Activated T-helper 2 cell treated with anti-CD3 and anti-CD28 coated beads, Interferon-gamma antibody, Interleukin-2, Interleukin-4, amounts not matched to agents 10 μg/mL and 5 μg/mL and 100 μg/mL, durations not matched to agents 14 hours and 24 hours and 36 hours (primary cell): ENCODE measurements at places on chromosomes 5 and 9. TPM values are rescaled to one million over a fixed set of nuclear protein-coding genes. Genes with fewer than 3 reads are reported as not detected.

Gene EMB
- 77.6 and 78.6 TPM in 2 replicates for total RNA-seq

Gene SLC46A2
- not detected in 2 replicates for total RNA-seq

Gene IL3
- 140 and 142 TPM in 2 replicates for total RNA-seq

Gene FGF18
- total RNA-seq: 0.16 TPM in 1 of 2 replicates, not detected in the other

Gene IRGM
- 1.7 and 1.8 TPM in 2 replicates for total RNA-seq

Gene ZNF883
- 0.16 TPM in 1 of 2 replicates, not detected in the other for total RNA-seq

Gene BNC2
- not detected in 2 replicates for total RNA-seq

Gene IFNA16
- not detected in 2 replicates for total RNA-seq

Gene STPG3
- 0.48 TPM in 2 replicates for total RNA-seq

Gene RFESD
- 0.94 and 2.9 TPM in 2 replicates for total RNA-seq

Gene RNF208
- 9.5 and 10.1 TPM in 2 replicates for total RNA-seq

Gene CER1
- not detected in 2 replicates for total RNA-seq

Gene ENTPD2
- not detected in 2 replicates for total RNA-seq

Gene PCDHB11
- not detected in 2 replicates for total RNA-seq

Gene PCDHB12
- not detected in 2 replicates for total RNA-seq

Gene LAMC3
- not detected in 2 replicates for total RNA-seq

Gene NANS
- total RNA-seq: 63.4 and 64.7 TPM in 2 replicates

Gene PCDH1
- not detected in 2 replicates for total RNA-seq

Gene SPAG8
- total RNA-seq: 0.82 and 1.5 TPM in 2 replicates

Gene MTMR12
- 22.7 and 23.5 TPM in 2 replicates for total RNA-seq

Gene C7
- not detected in 2 replicates for total RNA-seq

Gene ADAMTS6
- total RNA-seq: 1.4 and 1.7 TPM in 2 replicates
